ENCODE measurements at places on chromosomes 11 and 22. TPM values are rescaled to one million over a fixed set of nuclear protein-coding genes. Genes with fewer than 3 reads are reported as not detected.

Gene MAJIN
- 0.14 TPM for total RNA-seq

- DNase-seq: no peak
These were observed 1.2 kb upstream of the CCDC86 start for GRCh38 chr11:60840470-60841430.

DNA sequence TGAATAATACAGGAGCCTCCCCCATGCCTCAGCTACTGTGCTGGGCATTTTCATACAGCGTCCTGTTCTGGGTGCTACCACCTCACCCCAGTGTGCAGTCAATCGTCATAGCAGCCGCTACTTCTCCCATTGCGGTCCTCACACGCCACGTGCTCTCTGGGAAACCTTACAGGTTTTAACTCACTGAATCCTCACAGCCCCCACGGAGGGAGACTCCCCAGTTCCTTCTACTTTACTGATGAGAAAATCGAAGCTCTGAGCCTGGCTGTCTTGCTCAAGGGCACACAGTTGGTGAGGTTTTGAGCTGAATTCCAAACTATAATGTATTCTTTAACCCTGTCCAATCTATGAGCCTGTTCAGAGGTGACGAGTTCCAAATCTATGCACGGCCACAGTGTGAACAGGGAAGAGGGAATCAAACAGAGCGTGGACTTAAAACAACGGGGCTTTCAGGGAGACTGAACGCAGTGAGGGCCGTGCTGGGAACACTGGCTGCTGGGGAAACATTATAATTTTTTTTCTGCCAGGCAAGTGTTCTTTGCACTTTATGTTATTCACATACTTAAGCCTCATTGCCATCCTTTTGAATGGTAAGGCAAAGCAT is 421.5 kb downstream of the BRD1 start:
- no peak for DNase-seq

DNA sequence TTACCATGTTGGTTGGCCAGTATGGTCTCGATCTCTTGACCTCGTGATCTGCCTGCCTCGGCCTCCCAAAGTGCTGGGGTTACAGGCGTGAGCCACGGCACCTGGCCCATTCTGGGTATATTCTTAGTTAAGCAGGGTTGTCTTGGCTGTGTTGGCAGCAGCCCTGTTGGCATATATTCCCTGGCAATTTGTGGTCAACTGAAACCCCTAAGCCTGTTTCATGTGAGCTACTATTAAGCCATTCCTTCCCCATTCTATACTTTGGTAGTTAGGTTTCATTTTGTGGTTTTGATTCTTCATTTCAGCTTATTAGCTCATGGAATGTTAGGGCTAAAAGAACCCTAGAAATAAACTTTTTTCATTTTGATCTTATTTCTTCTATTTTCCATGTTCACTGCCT is 22.2 kb upstream of the IL18BP start:
- no peak for DNase-seq

DNA sequence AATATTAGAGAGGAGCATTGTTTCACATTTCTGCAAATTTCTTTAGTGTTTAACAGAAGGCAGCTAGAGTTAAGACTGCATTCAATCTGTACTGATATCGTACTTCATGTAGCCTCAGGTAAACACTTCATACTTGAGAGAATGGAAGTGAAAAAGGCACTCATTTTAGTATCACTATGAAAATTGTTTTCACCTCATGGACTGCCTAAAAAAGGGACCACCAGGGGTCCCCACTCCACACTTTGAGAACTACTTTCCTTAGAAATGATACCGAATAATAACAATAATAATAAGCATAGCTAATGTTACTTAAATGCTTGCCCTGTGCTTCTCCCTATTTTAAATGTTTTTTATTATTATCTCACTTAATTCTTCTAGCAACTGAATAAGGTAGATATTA is 95.1 kb downstream of the BLID start:
- DNase-seq: no peak

DNA sequence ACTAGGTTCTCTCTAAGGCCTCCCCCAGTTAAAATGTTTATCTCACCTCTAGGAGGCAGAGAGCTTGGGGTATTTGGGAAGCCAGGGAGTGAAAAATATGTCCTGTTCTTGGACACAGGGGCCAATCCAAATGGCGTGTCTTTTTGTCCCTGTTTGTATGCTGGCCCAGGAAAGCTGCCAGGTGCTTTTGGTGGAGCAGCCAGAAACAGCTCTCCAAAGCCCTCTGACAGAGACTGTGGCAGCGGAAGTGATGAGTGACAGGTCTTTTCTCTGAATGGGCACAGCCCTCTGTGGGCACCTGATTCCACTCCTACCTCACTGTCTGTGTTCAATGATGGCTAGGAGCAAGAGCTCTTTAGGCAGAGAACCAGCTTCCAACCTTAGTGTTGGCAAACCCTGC is 106.4 kb upstream of the KIRREL3 start:
- no peak for DNase-seq

GRCh38 chr11:63858628-63859550 is 20.0 kb downstream of the MARK2 start:
- DNase-seq: no peak

DNA sequence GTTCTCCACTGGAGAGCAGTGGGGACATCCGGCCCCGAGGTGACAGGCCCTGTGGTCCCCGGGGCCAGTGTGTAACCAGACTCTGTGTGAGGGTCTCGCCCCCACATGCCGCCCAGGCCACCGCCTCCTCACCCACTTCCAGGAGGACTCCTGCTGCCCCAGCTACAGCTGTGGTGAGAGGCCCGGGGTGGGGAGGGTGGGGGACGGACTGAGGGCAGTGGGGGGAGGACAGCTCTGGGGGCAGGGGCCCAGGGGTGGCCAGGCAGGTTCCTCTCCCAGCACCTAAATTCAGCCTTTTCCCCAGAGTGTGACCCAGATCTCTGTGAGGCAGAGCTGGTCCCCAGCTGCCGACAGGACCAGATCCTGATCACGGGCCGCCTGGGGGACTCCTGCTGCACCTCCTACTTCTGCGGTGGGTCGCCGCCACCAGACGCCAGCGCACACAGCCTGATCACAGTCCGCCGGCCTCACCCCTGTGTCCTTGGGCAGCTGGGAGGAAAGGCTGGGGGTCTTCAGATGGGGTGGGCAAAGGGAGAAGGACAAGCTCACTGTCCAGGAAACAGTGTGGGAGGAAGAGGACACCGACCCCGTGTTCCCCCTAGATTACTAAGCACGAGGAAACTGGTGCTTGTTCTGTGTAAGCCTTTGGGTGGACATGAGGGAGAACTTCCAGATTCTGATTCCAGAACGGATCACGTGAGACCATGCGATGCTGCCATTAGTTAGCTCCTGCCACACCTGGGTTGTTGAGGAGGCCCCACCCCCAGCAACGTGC is 84.4 kb upstream of the MYOD1 start:
- DNase-seq: no peak

DNA sequence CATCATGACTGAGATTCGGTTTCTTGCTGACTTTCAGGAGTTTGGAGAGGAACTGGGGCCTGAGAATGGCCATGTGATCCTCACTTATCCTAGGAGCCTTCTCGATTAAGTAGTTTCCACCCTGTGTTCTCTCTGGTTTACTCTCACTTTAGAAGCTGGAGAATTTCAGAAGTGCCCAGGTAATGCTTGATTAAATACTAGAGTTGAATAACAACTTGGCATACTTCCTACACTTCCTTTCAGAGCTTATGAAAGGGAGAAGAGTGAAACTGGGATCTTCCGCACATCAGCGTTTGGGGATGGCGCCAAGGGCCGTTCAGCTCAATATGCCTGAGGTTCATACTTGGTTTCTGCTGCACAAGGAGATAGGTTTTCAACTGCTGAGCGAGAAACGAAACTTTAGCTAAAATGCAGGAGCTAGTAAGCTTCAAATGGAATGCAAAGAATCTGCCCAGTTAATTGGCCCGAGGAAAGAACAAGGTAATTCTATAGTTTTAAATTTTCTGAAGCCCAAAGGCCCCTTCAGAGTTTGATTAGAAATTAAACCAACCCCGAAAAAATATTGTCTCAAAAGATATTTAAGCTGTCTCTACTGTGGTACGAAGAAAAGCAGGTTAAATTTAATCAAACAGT is 823 bp upstream of the MUC15 start:
- no peak for DNase-seq

Data from pancreas (tissue), 10 donors.